ENCODE measurements at places on chromosomes 6 and 20. TPM values are rescaled to one million over a fixed set of nuclear protein-coding genes. Genes with fewer than 3 reads are reported as not detected.

Gene BPIFB2
- polyA plus RNA-seq = not detected

Gene WFDC12
- not detected for polyA plus RNA-seq

- no peak for DNase-seq
Measured at GRCh38 chr6:52310932-52311331, 26.4 kb upstream of the MCM3 start.

Gene PIGU
- 21.0 TPM for polyA plus RNA-seq

DNA sequence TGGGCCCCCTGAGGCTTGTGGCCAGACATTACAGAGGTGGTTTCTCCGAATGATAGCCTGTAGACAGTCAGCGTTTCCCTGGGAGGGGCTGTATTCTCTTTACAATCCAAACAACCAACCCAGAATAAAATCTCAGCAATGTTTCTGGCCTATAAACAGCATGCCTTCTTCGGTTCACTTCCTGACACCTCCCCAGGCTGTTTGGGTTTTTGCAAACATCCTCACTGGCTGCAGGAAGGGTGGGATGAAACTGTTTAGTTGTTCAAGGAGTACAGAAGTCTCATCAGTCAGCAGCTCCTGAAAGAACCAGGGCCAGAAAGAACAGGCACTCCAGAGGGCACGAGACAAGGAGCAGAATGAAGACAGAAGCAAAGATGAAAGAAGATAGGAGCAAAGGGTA is 350.0 kb downstream of the QKI start:
- DNase-seq = no peak

GRCh38 chr6:158607411-158608170 is 37.0 kb downstream of the DYNLT1 start:
- DNase-seq = no peak

GRCh38 chr20:57677584-57677982 is 32.2 kb downstream of the PMEPA1 start:
- no peak for DNase-seq

Gene SNAI1
- 0.95 TPM for polyA plus RNA-seq

Data from heart left ventricle (tissue), 16 donors.